ENCODE measurements at places on chromosomes 6 and 20.
A peak's percentile ranks its signal among the peaks of the same experiment; 100 is the strongest.

- DNase-seq = no peak
These were observed 270.0 kb downstream of the ADGB start for GRCh38 chr6:146868671-146869209.

GRCh38 chr6:97901531-97901930, 618.5 kb upstream of the MMS22L start:
- no peak for DNase-seq

- peak; percentile 63 for DNase-seq
These were observed 54.6 kb upstream of the DDR1 start for GRCh38 chr6:30829639-30830255.

DNA sequence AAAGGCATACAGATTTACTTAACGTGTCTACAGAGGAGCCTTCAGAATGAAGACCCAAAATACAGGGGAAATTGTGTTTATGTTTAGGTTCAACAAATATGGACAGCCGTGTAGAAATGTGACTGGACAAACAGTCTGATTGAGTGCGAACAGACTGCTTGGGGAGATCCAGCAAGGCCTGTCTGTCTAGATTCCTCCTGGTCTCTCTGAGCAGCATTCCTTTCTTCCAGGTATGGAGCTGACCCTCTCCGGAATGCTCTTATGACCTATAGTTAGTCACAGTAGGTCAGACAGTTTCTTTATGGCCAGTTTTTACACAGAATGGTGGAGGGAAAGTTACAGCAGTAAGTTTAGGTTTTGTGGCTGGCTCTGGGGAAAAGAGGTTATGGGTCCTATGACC, 9.0 kb downstream of the RIN2 start:
- no peak for DNase-seq

- DNase-seq = no peak
These were observed 24.9 kb downstream of the KIF13A start for GRCh38 chr6:17962436-17963031.

DNA sequence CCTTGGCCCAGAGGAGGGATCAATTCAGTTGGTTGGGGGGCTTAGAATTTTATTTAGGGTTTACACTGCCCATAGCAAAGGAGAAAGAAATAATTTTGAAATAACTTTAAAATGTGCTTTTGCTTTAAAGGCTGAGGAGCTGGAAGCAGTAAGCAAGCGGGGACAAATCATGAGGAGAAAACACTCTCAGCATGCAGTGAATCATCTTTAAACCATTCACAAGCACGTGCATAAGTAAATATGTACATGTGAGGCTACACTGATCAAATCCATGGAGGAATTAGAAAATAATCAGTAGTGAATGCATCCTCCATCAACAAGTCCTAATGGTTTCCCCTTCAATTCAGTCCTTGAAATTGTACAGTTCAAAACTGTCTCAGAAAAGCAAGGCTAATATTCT, 181.0 kb downstream of the MTFR2 start:
- no peak for DNase-seq

DNA sequence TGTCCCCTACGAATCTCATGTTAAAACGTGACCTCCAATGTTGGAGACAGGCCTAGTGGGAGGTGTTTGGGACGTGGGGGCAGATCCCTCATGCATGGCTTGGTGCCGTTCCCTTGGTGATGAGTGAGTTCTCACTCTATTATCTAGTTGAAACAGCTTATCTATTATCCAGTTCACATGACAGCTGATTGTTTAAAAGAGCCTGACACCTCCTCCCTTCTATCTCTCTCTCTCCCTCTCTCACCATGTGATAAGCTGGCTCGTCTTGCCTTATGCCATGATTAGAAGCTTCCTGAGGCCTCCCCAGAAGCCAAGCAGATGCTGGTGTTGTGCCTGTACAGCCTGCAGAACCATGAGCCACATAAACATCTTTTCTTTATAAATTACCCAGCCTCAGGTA, 32.9 kb upstream of the RIPK1 start:
- DNase-seq = no peak

GRCh38 chr6:170152124-170152926, 138.6 kb downstream of the DLL1 start:
- no peak for DNase-seq

DNA sequence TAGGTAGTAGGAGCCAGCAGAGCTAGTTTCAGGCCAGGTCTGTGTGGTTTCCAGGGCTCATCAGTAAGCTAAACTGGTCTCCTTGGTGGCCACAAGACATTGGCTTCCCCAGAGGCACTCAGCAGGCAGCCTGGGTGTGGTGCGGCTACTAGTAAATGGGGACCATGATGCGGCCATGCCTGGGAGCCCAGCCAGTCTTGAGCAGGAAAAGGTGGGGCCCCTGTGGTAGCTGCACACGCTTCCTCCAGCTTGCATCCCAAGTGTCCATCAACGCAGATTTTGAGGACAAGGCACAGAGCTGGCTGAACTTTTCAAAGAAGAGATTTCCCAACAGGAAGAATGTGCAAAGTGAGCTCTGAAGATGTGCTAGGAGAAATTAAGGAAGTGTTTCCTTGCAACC, 107.4 kb upstream of the NAA20 start:
- DNase-seq = no peak

- no peak for DNase-seq
These were observed 14.5 kb downstream of the LGSN start for GRCh38 chr6:63305277-63305676.

DNA sequence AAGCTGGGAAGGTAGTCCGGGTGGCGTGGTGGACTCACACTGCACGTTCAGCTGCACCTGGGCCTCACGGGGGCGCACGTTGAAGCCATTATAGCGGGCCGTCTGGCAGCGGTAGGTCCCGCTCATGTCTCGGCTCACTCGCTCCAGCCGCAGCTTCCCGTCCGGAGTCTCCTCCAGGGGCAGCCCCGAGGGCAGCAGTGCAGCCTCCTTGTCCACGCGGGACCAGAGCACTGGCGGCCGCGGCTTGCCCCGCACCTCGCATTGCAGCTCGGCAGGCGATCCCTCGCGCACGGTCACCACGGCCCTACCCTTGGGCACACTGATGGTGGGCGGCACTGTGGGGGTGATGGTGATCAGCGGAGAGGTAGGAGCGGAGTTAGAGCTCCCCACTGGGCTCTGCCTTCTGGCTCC, 47.6 kb downstream of the MDGA1 start:
- DNase-seq = peak; percentile 46

DNA sequence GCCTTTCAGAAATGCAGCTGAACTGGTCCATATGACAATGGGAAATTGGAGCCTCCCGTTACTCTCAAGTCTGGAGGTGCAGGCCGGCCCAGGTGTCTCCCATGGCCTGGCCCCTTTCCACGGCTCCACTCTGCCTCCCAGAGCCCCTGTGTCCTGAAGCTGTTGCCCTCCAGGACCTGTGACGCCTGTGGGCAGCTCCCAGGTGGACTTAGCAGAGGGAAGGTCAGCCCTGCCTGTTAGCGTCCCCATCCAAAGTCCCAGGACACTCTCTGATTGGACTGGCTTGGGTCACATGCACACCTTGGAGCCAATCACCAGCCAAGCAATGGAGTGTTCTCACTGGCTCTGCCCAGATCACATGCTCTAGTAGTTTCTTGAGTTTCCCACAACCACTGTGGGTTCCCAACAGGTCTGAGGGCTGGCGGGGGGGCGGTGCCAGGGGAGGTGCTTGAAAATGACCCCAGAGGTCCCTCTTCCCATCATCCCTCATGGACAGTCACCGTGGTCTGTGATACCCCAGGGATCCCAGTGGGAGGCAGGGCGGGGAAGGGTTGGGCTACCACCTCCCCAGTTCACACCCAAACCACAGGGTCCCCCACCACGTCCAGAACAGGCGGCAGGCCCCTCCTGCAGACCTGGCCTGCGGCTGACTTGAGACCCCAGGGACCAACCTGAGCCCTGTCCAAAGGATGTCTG, 135.6 kb downstream of the TAF4 start:
- no peak for DNase-seq

DNA sequence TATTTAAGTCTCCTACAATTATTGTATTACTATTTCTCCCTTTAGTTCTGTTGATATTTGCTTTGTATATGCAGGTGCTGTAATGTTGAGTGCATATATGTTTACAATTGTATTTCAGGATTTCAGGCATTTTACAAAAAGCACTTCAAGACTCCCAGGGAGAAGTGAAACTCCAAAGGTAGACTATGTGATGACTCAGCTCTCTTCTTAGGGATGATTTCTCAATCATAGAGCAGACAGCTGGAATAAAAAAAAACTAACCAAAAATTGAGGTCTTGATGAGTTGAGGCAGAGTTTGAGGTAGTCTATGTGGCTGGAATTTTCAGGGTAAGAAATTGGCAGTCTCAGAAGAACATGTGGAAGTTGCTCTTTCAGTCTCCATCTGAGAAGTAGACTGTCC, 786.1 kb downstream of the TFAP2A start:
- no peak for DNase-seq

All from HepG2 (cell line).